ENCODE measurements at places on chromosomes 13 and 19.

GRCh38 chr13:43132257-43132656, 108.9 kb downstream of the DNAJC15 start:
- no peak for DNase-seq

GRCh38 chr19:32070101-32070500, 275.3 kb upstream of the ZNF507 start:
- DNase-seq: no peak

- no peak for DNase-seq
These were observed 1.7 kb upstream of the SIGLEC7 start for GRCh38 chr19:51140441-51140840.

GRCh38 chr13:108833531-108833930, 204.1 kb downstream of the MYO16 start:
- DNase-seq: no peak

- DNase-seq: peak; percentile 19
These were observed 18.7 kb downstream of the GADD45B start for GRCh38 chr19:2494447-2495129.

GRCh38 chr13:78680576-78681350, 21.8 kb upstream of the OBI1 start:
- no peak for DNase-seq

DNA sequence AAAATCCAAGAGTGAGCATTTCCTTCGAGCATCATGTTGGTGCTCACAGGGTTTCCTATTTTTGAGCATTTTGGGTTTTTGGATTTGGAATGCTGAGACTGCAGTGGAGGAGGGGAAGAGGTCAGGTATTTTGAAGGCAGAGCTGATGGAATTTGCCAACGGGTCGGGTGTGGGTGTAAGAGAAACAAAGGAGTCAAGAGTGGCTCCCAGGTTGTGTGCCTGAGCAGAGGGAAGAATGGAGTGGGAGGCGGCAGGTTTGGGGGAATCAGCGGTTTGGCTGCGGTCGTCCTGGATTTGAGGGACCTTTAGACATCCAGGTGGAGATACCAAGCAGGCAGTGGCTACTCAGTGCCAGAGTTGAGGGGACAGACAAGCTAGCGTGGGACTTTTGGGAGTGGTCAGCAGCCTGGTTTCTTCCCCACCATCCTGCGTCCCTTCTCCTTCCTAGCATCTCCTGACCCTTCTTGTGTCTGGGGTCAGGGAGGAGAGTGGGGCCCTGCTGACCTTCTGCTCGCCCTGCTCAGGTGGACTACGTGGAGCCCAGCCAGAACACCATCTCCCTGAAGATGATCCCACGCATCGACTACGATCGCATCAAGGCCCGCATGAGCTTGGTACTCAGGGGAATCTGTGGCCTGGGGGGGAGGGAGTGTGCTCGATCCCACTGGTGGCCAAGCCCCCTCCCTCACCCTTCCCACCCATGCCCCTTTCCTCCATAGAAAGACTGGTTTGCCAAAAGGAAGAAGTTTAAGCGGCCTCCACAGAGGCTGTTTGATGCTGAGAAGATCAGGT, 14.5 kb upstream of the TIMM50 start:
- no peak for DNase-seq

- no peak for DNase-seq
These were observed 15.9 kb downstream of the ZNF83 start for GRCh38 chr19:52622261-52622660.

DNA sequence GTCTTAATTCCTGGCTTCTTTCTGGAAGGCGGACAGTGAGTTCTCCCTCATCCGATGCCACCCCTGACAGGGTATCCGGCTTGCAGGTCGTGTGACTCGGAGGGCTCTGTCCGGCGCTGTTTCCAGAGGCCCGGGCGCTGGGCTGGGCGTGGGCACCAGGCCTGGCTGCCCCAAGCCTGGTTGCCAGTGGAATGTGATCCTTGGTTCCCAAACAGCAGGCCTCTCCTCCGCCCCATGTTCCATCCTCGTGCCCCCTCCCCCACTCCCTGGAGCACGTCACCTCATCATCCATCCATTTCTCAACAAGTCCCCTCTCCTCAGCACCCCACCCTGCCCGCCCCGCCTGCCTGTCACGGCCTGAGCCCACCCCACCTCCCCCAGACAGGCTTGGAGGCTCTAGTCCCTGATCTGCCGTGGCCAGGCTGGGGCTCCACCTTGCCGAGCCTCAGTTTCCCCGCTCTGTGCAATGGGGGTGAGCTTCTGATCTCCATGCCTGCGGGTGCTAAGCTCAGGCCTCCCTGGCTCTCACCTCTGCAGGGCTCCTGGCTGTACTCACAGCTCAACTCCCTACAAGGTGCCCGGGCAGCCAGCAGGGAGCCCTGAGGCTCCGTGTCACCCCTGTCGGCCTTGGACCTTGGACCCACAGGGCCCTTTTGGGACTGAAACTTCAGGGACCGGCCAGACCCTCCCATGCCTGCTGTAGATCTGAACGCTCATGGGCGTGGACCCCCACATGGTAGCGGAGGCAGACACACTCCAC, 2.3 kb downstream of the TBXA2R start:
- no peak for DNase-seq

- no peak for DNase-seq
These were observed 41.6 kb upstream of the CHST8 start for GRCh38 chr19:33580026-33580644.

- no peak for DNase-seq
These were observed 1.5 kb upstream of the ASPDH start for GRCh38 chr19:50515168-50515561.

DNA sequence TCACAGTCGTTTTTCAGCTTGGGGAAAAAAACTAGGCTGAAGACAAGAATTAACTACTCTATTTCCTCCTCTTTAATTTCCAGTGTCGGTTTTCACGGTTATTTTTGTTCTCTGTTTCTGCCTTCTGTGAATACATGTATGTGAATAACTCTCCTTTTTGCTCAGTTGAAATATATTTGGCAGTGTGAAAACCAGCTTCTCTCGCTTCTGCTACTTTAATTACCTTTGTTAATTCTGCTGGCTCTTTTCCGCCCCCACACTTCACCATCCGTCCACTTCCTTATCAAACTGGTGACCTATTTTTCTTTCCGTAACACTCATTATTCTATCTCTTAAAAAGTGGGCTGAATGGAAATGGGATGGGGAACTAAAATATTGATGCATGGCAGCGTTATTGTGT, 126.4 kb downstream of the POU4F1 start:
- DNase-seq: no peak

DNA sequence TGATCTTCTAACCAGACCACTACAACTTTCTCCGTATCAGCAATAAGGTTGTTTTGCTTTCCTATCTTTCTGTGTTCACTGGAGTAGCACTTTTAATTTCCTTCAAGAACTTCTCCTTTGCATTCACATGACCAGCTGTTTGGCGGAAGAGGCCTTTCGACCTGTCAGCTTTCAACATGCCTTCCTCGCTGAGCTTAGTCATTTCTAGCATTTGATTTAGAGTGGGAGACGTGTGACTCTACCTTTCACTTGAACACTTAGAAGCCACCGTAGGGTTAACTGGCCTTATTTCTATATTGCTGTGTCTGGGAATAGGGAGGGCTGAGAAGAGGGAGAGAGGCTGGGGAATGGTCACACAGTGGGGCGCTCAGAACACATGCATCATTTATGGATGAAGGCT, 104.7 kb downstream of the TUBGCP3 start:
- DNase-seq: no peak

- DNase-seq: no peak
These were observed 69.3 kb downstream of the KLF12 start for GRCh38 chr13:74064805-74065312.

DNA sequence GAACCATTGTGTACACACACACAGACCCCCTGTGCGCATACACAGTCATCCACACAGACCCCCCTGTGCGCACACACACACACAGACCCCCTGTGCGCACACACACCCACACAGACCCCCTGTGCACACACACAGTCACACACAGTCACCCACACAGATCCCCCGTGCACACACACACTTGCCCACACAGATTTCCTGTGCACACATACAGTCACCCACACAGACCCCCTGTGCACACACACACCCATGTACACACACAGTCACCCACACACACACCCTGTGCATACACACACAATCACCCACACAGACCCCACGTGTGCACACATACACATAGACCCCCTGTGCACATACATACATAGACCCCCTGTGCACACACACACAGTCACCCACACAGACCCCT, 106.1 kb downstream of the HSPH1 start:
- no peak for DNase-seq

DNA sequence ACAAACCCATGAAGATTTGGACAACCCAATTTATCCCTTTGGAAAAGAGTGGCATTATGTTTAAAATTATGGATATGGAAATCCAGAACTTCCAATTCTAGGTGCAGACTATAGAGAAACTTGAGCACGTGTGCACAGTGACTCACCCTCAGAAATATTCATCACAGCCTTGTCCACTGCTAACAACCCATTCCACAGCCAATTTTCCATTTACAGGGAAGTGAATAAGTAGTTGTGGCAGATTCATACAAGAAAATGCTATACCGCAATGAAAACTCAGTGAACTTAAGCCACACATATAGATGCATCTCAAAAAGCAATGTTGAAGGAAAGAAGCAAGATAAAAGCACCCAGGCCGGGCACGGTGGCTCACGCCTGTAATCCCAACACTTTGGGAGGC, 133.3 kb downstream of the USP12 start:
- no peak for DNase-seq

DNA sequence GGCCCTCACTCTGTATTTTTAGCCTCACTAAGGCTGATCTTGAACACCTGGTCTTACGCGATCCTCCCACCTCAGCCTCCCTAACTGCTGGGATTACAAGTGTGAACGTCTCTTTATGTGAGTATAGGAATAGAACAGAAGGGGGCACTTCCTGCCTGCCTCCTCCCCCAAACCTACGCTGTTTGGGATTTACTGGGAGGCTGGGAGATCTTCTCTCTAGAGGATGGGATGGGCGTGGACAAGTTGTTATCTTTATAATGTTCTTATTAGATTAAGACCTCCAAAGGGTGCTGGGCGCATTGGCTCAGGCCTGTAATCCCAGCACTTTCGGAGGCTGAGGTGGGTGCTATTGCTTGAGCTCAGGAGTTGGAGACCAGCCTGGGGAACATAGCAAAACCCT, 2.9 kb upstream of the CSNK1G2 start:
- no peak for DNase-seq

DNA sequence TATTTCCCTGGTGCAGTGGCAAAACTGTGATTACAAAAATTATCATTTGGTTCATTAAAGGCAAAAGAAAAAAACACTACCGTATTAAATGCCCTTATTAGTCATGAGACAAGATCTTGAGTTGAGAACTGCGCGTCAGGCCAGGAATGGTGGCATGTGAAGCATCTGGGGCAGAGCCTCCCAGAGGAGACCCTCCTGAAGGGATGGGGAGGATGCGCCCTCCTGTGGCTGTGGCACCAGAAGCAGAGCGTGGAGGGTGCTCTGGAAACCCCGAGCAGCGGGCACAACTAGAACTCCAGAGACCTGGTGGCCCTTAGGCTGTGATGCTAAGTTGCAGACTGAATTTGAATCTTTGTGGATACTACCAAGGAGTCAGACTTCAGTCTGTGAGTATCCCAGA, 11.5 kb downstream of the CUL4A start:
- DNase-seq: no peak

- DNase-seq: no peak
These were observed 297.8 kb downstream of the OXGR1 start for GRCh38 chr13:96696389-96696900.

GRCh38 chr19:30207357-30207756, 164.8 kb upstream of the ZNF536 start:
- no peak for DNase-seq

- no peak for DNase-seq
These were observed 2.9 kb upstream of the GPR18 start for GRCh38 chr13:99261059-99261458.

DNA sequence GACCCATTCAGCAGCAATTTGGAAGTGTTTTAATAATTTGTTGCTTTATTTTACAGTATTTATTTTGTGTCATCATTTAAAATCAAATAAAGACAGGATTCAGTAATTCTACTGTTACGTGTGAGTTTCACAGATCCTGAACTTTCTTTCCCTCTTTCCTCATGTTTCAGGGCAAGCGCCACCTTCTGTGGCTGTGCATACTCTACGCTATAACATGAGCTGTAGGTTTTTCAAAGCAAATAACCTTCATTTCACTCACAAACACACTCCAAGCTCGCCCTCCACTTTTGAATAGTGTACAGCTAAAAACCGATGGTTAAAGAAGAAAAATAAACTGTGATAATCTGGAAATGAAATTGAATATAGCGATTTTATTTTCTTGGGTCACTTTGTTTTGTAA, 753.3 kb downstream of the OLFM4 start:
- no peak for DNase-seq

DNA sequence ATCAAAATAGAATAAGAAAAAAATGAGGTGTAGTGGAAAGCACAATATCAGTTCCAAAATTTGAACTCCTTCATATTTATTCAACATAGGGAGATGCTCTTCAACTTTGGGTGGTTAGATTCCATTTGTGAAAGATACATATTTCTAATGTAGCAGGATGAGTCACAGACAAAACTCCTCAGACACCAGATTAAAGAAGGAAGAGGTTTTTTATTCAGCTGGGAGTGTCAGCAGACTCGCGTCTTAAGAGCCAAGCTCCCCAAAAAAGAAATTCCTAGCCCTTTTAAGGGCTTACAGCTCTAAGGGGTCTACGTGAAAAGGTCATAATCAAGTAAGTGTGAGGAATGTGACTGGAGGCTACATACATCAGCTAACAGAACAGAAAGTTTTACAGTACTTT, 6.8 kb upstream of the ZNF765 start:
- DNase-seq: no peak

- no peak for DNase-seq
These were observed 166.1 kb downstream of the ITGBL1 start for GRCh38 chr13:101618440-101619187.

All from T-helper 17 cell (primary cell).